ENCODE measurements at places on chromosomes 11 and 22. TPM values are rescaled to one million over a fixed set of nuclear protein-coding genes. Genes with fewer than 3 reads are reported as not detected.
A peak's percentile ranks its signal among the peaks of the same experiment; 100 is the strongest.

Gene ARHGEF17
- total RNA-seq = not detected

Gene MS4A3
- total RNA-seq = not detected

Gene NXPE4
- not detected for total RNA-seq

Gene SLC7A4
- total RNA-seq = 0.07 TPM

Gene SLCO2B1
- not detected for total RNA-seq

Gene C11orf86
- not detected for total RNA-seq

Gene SLC22A8
- total RNA-seq = not detected

DNA sequence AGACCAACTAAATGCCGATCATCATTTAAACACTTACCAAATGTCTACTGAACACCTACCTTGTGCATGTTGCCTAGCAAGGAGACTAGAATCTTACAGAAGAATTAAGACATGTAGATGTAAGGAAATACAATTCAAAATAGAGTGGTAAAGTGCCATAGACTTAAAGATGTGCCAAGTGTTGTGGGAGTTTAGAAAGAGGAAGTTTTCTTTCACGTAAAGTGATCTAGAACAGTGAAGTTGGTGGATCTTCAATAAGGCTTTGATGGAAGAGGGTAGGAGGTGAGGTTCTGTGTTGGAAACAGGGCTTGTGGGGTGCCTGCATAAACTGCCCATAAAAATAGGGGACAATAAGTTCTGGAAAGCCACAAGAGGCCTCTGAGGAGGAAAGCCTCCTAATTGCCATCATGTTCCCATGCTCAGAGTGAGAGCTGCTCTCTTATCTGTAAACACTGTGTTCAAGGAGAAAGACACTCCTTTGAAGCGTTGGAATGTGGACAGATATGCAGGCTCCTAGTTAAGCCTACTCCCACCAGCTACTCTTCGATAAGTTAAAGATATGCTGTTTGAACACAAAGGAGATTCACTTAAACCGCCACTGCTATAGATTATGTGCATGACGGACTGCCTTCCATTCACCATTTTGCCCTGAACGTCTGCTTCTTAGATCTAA, 66.7 kb downstream of the HSD17B12 start:
- no peaks in the 10 kb centered on the region for H3K27me3 ChIP-seq
- peaks cover 22% of the 10 kb centered on the region for H3K36me3 ChIP-seq
- DNase-seq = no peak
- H3K4me1 ChIP-seq = no peaks in the 10 kb centered on the region
- no peak overlapping the region for H3K27ac ChIP-seq
- H3K4me3 ChIP-seq = no peak overlapping the region

DNA sequence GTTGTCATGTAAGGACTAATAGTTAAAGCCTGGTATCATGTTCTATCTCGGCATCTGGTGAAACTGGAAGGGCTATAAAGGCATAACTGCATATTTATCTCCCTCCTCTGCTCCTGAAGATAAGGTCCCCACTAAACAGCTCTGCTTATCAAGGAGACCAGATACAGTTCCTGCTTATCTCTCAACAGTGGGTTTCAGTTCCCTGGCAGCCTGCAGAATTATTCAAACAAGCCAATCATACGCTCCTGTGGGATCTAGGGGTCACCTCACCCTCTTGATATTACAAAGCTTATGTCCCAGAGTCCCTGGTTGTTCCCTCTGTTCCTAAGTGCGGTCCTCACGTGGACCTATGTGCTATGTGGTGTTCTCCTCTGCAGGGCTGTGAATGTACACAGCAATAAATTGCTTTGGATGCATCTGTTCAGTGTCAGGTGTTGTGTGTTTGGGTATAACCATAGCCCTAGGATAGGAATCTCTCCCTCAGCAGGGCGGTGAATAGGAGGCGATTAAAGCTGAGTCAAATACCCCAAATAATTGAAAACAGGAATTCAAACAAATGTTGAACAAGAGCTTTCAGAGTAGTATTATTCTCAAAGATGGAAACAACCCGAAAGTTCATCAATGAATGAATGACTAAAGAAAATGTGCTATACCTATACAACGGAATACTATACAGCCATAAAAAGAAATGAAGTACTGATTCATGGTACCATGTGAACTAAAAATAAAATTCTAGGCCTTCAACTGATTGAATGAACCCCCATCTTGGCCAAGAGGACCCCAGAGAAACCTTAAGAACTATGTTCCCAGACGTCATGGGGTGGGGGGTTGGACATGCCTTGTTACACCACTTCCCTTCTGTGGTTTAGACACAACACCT, 3.1 kb upstream of the OOSP4A start:
- no peaks in the 10 kb centered on the region for H3K4me1 ChIP-seq
- peaks cover 2% of the 10 kb centered on the region for H3K27me3 ChIP-seq
- no peak overlapping the region for H3K27ac ChIP-seq
- no peak for DNase-seq
- H3K4me3 ChIP-seq = no peak overlapping the region
- H3K36me3 ChIP-seq = no peaks in the 10 kb centered on the region

DNA sequence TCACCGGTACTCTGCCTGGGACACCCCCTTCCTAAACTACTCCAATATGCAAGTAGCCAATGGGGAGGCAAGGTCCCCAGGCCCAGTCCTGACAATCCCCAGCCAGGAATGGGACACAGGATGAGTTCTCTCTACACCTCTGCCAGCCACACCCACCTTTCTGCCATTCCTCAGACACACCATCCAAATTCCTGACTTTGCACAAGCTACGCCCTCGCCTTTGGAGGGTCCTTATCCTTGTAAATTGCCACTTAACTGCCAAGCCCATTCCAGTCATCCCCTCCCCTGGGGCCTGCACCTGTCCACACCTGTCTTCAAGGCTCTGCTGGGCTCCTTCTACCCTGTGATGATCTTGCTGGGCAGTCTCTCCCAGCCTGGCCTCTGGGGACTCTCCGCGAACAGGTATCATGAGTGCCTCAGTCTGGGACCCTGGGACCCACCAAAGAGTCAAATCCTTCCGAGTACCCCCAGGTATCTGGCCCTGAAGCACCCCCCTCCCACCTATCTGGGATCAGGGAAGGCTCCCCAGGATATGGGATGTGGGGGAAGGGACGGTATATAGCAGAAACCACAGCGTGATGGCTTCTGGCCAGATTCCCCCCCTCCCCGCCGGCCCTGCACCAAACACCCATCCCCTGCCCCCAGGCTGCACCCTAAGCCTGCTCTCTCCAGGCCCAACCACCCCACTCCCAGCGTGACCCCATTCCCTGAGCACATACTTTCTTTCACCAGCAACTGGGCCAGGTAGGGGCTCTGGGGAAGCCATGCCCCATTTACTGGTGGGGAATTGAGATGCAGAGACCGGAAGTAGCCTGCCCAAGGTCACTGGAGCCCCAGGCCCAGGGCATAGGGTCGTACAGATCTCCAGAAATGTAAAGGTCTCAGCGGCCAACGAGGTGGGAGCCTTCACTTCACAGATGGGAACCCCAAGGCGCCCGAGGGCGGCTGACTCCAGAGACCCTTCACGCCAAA, 806 bp downstream of the ARAP1 start:
- no peaks in the 10 kb centered on the region for H3K27me3 ChIP-seq
- H3K36me3 ChIP-seq = no peaks in the 10 kb centered on the region
- H3K4me1 ChIP-seq = peaks cover 35% of the 10 kb centered on the region
- peak overlapping the region; percentile 92 for H3K27ac ChIP-seq

DNA sequence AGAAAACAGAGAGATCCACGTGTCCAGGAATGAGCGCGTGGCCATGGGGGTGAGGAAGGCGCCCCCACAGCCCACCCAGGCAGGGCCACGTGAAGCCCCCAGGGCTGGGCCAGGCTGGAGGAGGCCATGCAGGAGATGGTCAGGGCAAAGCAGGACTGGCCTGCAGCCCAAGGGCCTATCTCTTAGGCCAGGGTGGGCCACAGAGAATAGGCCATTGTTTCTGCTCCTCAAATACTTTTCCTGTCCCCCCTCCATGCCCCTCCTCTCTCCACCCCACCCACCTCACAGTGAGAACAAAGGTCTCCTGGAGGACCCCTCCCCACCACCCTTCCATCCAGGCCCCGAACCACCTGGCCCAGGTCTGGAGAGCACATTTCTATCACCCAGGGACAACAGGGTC, 8.3 kb upstream of the CDC42EP1 start:
- H3K4me3 ChIP-seq = no peak overlapping the region
- peaks cover 32% of the 10 kb centered on the region for H3K27me3 ChIP-seq
- no peaks in the 10 kb centered on the region for H3K36me3 ChIP-seq
- DNase-seq = no peak

GRCh38 chr11:737366-737765, 9.9 kb upstream of the TALDO1 start:
- peaks cover 24% of the 10 kb centered on the region for H3K4me1 ChIP-seq
- peaks cover 2% of the 10 kb centered on the region for H3K27me3 ChIP-seq
- no peaks in the 10 kb centered on the region for H3K36me3 ChIP-seq
- peak overlapping the region; percentile 41 for H3K4me3 ChIP-seq

GRCh38 chr22:37273126-37273845, 9.0 kb upstream of the CYTH4 start:
- peaks cover 13% of the 10 kb centered on the region for H3K27me3 ChIP-seq
- H3K27ac ChIP-seq = no peak overlapping the region
- no peak overlapping the region for H3K4me3 ChIP-seq
- peaks cover 2% of the 10 kb centered on the region for H3K36me3 ChIP-seq

DNA sequence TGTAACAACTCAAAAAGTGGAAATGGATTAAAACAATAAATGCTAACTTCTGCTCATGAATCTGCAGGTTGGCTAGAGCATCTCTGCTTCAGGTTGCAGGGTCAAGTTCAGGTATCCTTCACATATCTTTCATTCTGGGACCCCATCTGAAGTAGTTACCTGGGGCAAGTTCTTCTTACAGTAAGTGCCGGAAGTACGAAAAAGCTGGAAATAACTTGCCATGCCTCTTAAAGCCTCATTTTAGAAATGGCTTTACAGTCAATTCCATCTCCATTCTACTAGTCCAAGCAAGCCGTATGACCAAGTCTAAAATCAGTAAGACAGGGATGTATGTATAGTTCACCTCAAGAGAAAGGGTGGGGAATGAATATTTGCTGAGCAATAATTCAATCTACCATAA, 93.7 kb downstream of the FCHSD2 start:
- H3K4me3 ChIP-seq = no peak overlapping the region
- H3K4me1 ChIP-seq = peaks cover 26% of the 10 kb centered on the region
- H3K27ac ChIP-seq = peak overlapping the region; percentile 16
- no peaks in the 10 kb centered on the region for H3K27me3 ChIP-seq
- H3K36me3 ChIP-seq = peaks cover 7% of the 10 kb centered on the region

- no peak overlapping the region for H3K4me3 ChIP-seq
- H3K4me1 ChIP-seq = no peaks in the 10 kb centered on the region
- no peaks in the 10 kb centered on the region for H3K27me3 ChIP-seq
- no peak for DNase-seq
- no peaks in the 10 kb centered on the region for H3K36me3 ChIP-seq
- H3K27ac ChIP-seq = no peak overlapping the region
Observed at GRCh38 chr11:106624377-106624776, 393.9 kb downstream of the GUCY1A2 start.

GRCh38 chr11:127395034-127395433, 394.5 kb upstream of the KIRREL3 start:
- H3K27ac ChIP-seq = no peak overlapping the region
- H3K4me3 ChIP-seq = no peak overlapping the region
- H3K4me1 ChIP-seq = no peaks in the 10 kb centered on the region

DNA sequence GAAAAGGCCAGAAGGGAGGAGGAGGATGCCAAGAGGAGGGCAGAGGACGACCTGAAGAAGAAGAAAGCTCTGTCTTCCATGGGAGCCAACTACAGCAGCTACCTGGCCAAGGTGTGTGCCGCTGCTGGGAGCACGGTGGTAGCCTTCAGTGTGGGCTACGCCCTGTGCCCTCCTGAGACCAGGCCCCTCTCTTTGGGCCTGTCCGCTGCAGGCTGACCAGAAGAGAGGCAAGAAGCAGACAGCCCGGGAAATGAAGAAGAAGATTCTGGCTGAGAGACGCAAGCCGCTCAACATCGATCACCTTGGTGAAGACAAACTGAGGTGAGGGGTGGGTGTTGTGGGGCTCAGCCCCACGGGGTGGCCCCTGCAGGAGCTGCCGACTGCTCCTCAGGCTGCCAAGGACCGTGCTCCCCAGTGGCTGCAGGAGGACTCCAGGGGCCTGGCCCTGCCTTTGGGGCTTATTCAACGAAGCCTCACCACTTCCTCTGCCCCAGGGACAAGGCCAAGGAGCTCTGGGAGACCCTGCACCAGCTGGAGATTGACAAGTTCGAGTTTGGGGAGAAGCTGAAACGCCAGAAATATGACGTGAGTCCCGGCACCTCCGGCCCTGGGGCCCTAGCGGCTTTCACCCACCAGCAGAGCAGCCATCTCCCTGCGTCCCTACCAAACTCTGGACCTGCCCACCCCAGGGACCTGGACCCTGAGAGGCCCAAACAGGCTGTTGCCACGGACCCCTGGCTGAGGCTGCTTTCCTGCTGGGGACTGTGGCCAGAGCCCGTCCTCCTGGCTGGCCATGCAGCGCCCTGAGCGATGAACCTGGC, 12.6 kb upstream of the MRPL23 start:
- H3K36me3 ChIP-seq = no peaks in the 10 kb centered on the region
- H3K27me3 ChIP-seq = peaks cover 18% of the 10 kb centered on the region
- peaks cover 5% of the 10 kb centered on the region for H3K4me1 ChIP-seq
- no peak overlapping the region for H3K27ac ChIP-seq
- DNase-seq = peak; percentile 5
- H3K4me3 ChIP-seq = no peak overlapping the region
